ENCODE measurements at places on chromosomes 12 and 14.

- no peak for DNase-seq
These were observed 205.1 kb upstream of the ABCD2 start for GRCh38 chr12:39824505-39825212.

- no peak for DNase-seq
These were observed 379.1 kb downstream of the NELL2 start for GRCh38 chr12:44497044-44497443.

DNA sequence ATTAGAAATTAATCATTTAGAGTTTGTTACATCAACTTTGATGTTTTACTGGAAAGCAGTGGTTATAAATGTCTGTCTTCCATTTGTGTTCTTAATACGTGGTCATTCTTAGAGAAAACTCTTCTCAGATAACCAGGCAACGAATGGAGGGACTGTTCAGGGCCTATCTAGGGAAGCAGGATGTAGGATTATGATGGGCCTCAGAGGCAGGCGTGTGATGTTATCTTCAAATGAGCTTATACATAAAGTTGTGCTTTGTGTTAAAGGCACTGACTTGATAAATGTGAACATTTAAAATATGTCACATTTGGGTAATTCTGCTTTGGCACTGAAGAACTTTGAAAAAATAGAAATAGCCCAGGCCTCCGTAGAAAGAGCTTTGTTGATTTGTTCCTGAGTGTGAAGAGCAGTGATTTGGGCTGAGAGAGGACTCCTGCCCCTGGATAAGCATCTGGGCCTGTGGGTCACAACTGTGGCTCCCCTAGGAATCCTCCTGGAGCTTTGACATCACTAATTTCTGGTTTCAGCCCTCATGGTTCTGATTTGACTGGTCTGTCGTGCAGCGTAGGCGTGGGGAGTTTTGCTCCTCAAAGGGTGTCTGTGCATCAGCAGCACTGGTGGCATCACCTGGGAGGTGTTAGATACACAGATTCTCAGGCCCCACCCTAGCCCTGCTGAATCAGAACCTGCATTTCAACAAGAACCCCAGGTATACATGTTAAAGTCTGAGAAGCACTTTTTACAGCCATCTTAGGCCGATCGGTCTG, 55.4 kb downstream of the SAMD4A start:
- DNase-seq, result no peak

GRCh38 chr12:47085815-47086252, 6.1 kb upstream of the AMIGO2 start:
- no peak for DNase-seq

DNA sequence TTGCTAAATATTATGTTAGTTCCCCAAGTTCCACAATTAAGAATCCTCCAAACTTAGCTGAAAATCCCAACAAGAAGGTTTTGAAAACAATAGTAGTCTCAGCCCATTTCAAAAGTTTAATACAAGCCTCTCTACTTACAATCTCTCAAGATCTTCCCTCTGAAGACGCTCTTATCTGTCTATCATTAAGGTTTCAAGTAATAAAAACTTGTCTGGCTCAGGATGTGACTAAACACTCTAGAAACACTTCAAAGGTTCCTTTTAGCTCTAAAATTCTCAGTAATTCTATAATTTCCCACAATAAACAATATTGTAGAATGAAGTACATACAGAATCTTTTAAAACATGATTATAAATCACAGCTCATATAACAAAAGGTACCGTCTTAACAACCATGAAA, 16.3 kb downstream of the YAF2 start:
- no peak for DNase-seq

GRCh38 chr14:56206596-56206995, 88.4 kb downstream of the PELI2 start:
- DNase-seq, result no peak

DNA sequence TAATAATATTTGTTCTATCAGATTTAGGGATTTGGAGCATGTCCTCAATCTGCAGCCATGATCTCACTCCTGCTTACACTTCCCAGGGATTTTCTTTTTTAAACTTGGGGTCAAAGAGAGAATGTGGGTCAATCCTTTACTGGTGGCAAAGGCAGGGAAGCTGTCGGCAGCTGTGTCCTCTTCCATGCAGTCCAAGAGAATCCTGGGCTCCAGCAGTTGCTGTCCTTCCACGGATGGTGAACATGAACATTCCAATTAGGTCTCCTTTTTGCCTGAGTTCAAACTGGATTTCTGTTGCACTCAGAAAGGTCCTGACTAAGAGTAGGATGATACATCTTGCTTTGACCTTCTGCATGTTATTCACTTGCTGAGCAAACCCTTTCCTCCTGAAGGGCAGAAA, 73.9 kb downstream of the ARL6IP4 start:
- DNase-seq, result no peak

GRCh38 chr14:76537906-76538647, 162.1 kb downstream of the ESRRB start:
- no peak for DNase-seq

- no peak for DNase-seq
These were observed 114.8 kb downstream of the SNAPC1 start for GRCh38 chr14:61877035-61877390.

DNA sequence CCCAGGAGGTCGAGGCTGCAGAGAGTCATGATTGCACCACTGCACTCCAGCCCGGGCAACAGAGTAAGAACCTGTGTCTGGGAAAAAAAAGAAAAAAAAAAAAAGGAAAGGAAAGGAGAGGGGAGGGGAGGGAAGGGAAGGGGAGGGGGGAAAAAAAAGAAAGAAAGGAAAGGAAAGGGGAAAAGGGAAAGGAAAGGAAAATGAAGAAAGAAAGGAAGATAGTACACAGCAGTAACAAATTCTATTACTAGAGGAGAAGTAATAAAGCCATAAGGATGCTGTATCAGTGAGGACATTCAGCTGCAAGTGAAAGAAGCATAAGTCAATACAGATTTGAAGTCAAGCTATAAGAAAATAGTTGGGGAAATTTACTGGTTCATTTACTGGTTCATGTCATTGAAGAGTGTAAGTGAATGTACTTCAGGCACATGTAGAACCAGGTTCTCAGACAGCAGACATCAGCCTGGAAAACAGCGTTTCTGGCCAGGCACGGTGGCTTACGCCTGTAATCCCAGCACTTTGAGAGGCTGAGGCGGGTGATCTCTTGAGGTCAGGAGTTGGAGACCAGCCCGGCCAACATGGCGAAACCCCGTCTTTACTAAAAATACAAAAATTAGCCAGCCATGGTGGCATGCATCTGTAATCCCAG, 37.4 kb downstream of the NDUFA12 start:
- no peak for DNase-seq

DNA sequence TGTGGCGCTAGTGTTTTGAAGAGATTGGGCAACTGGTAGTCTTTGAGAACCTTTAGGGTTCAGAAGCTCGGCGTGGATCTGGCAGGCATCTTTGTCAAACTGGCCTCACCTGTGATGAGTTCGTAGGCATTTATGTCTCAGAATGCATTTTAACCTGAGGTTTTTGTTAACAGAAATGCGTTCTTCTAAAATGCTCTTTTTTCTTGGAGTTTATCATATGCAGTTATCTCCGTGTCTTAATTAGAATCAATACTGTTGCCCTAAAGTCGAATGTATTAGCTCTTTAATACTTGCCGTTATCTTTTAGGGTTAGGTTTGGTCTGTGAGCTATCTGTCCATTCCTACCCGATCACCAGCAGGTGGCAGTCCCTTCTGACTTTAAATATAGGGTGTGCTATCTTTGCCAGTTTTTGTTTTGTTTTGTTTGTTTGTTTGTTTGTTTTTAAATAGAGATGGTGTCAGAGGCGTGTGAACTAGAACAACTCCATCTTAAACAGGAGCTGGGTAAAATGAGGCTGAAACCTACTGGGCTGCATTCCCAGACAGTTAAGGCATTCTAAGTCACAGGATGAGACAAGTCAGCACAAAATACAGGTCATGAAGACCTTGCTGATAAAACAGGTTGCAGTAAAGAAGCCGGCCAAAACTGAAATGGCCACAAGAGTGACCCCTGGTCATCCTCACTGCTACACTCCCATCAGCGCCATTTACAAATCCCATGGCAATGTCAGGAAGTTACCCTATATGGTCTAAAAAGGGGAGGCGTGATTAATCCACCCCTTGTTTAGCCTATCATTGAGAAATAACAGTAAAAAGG, 1.4 kb downstream of the ATF1 start:
- peak; percentile 44 for DNase-seq

- no peak for DNase-seq
These were observed 78.2 kb downstream of the HMGA2 start for GRCh38 chr12:65902500-65902899.

- no peak for DNase-seq
These were observed 161.6 kb upstream of the PWP1 start for GRCh38 chr12:107523775-107524535.

- no peak for DNase-seq
These were observed 82.8 kb downstream of the SLC25A47 start for GRCh38 chr14:100405760-100406455.

- DNase-seq, result no peak
These were observed 430.0 kb downstream of the ETNK1 start for GRCh38 chr12:23055004-23055403.

DNA sequence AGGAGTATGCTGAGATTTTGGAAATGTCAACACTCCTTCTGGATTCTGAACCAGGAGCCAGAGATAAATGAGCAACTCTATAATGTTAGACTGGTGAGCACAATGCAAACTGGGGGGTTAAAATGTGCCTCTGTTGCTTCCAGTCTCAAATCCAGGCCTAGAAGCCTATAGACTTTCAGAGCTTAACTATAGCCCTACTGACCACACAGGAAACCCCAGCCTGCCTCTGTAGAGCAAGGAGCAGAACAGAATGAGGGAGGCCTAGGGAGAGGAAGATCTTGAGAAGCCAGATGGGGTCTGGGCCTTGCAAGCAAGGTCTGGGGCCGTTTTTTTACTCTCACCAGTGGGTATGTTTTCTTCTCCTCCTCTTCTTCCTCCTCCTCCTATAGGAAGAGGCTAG, 225.4 kb upstream of the KITLG start:
- no peak for DNase-seq

DNA sequence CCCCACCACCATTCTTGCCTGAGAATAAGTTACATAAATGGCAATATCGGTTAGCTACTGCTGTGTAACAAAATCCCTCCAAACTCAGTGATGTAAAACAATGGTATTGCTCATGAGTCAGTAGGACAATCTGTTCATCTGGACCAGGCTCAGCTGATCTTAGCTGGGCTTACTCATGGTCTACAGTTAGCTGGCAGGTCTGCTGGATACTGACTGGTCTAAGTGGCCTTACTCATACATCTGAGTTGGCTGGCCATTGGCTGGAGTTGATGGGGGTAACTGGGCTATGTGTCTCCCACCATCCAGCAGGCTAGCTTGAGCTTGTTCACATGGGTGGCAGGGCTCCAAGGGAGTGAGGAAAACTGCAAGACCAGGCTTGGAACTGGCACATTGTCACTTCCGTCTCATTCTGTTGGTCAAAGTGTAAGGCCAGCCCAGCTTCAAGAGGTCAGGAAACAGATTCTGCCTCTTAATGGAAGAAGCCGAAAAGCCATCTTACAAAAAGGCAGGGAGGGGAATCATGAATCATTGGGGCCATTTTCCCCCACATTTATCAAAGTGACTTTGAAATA, 56.7 kb upstream of the CHGA start:
- DNase-seq, result no peak

DNA sequence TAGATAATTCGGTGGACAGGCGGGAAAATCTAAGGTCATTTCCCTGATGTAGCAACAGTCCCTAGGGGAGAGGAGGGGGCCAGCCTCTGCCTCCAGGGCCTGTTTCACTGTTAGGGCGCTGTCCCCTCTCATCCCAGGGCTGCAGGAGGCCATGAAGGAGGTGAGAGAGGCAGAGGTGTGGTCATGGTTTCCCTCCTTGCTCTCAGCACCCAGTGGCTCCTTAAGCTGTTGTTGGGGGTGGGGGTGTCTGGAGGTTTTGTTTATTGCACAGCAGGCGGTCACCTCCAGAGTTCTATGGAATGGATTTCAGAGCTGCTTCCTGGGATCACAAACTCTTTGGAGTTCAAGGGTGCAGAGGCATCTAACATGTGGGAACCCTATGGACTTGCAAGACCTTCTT, 212.5 kb upstream of the RTL1 start:
- no peak for DNase-seq

DNA sequence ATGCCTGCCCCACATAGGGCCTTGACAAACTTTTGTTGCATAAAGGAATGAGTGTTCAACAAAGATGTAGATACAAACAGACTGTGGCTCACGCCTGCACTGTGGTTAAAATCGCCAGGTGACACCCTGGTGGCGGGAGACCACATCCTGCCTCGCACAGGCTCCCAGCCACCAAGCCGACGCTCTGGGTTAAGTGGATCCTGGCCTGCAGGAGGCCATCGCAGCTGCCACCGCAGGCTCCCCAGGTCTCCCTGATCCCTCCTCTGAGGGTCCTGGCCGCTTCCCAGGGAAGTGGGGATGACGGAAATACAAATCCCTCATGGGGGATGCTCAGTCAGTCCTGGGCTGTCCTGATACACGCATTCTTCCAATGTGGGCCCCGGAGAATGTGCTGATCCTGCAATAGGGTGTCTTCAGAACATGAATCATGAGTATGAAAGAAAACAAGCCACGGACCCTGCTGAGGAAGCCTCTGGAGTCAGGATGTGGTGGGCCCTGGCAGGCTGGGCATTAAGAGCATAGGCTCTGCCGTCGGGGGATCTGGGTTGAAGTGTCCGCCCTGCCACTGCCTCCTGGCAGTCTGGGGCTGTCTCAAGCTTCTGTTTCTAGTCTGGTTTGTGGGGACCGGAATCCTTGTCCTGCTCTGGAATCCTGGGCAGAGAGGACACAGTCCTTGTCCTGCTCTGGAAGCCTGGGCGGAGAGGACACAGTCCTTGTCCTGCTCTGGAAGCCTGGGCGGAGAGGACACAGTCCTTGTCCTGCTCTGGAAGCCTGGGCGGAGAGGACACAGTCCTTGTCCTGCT, 53.5 kb upstream of the BEGAIN start:
- DNase-seq, result no peak

DNA sequence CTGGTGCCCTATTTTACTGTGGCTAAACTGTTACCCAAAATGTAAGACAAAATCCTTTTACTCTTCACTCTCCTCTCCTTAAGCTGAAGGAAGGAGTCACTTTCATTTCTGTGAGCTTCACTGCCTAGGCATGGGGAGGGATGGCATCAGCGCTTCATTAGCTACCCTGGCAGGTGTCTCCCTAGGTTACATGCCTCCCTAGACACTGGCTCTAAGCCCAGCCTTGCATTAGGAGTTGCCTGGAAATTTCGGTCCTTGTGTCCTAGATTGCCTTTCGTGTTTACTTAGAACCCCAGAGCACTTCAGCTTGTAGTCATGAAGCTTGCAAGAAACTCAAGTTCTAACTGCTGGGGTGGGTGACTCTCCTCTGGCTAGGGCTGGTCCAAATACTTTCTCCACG, 520.5 kb upstream of the STXBP6 start:
- no peak for DNase-seq

GRCh38 chr12:11685716-11686115, 36.2 kb downstream of the ETV6 start:
- no peak for DNase-seq

- no peak for DNase-seq
These were observed 83.3 kb downstream of the NCOR2 start for GRCh38 chr12:124484067-124484466.

- DNase-seq, result no peak
These were observed 457.6 kb upstream of the RGS6 start for GRCh38 chr14:71474301-71475265.
